ENCODE measurements at places on chromosomes 3 and 15. TPM values are rescaled to one million over a fixed set of nuclear protein-coding genes. Genes with fewer than 3 reads are reported as not detected.

Gene CD200R1
- 0.38 TPM for total RNA-seq

Gene TM4SF18
- total RNA-seq = not detected

Gene SPESP1
- total RNA-seq = 3.4 TPM

Gene SRGAP3
- total RNA-seq = 1.7 TPM

Gene FSTL1
- total RNA-seq = 4,171 TPM

Gene ARRDC4
- total RNA-seq = 33.1 TPM

Gene TPRG1
- total RNA-seq = not detected

Gene TRANK1
- total RNA-seq = 10.3 TPM

Gene HHLA2
- not detected for total RNA-seq

Gene STARD9
- total RNA-seq = 2.1 TPM

Gene NDN
- total RNA-seq = 133 TPM

Gene HIGD2B
- total RNA-seq = not detected

Gene SH3BP5
- 69.2 TPM for total RNA-seq

Gene ALS2CL
- total RNA-seq = 3.1 TPM

Gene NR2E3
- not detected for total RNA-seq

Gene GDPGP1
- 9.0 TPM for total RNA-seq

Gene NME9
- total RNA-seq = not detected

Gene ITPKA
- total RNA-seq = 7.7 TPM

Gene IL16
- total RNA-seq = 0.32 TPM

Gene SV2B
- total RNA-seq = not detected

Gene PLA2G4F
- not detected for total RNA-seq

Gene MASP1
- total RNA-seq = 32.1 TPM

Gene ECE2
- total RNA-seq = not detected

Gene NMNAT3
- total RNA-seq = not detected

Gene PIF1
- total RNA-seq = 9.7 TPM

Gene COLQ
- total RNA-seq = 1.1 TPM

Gene KIF15
- 3.9 TPM for total RNA-seq

Gene SAMMSON
- total RNA-seq = not detected

Gene ANKUB1
- not detected for total RNA-seq

Gene ARIH1
- total RNA-seq = 24.5 TPM

Gene GOLGA8J
- total RNA-seq = not detected

Gene SCAANT1
- total RNA-seq = not detected

Gene PLA2G4E
- not detected for total RNA-seq

Gene THBS1
- 7,697 TPM for total RNA-seq

Gene RAB6B
- total RNA-seq = 0.38 TPM

Gene GOLGA8R
- 0.65 TPM for total RNA-seq

Gene A4GNT
- not detected for total RNA-seq

Gene SAMD7
- not detected for total RNA-seq

Gene DPPA4
- not detected for total RNA-seq

Gene THRB
- 5.1 TPM for total RNA-seq

Gene CELF6
- 0.22 TPM for total RNA-seq

Gene EFCAB12
- total RNA-seq = not detected

Gene IMPG2
- total RNA-seq = 0.11 TPM

Gene ROBO2
- total RNA-seq = not detected

Gene SYNPR
- total RNA-seq = not detected

Gene MITF
- 0.38 TPM for total RNA-seq

Gene STRA6
- not detected for total RNA-seq

Gene BLM
- total RNA-seq = 4.8 TPM

Gene KY
- 0.51 TPM for total RNA-seq

Gene ADAMTS17
- not detected for total RNA-seq

Gene CIDEC
- not detected for total RNA-seq

Gene RPL32
- 426 TPM for total RNA-seq

Gene CLDN18
- total RNA-seq = not detected

Gene KCNMB2
- not detected for total RNA-seq

Gene STX19
- not detected for total RNA-seq

Gene LRRIQ4
- not detected for total RNA-seq

Gene CCDC39
- not detected for total RNA-seq

Gene LYSMD4
- total RNA-seq = 3.2 TPM

Gene NUSAP1
- 33.3 TPM for total RNA-seq

All from GM23248 (cell line).